ENCODE measurements at places on chromosomes 5 and 9.

GRCh38 chr9:38386319-38386895 is 6.1 kb upstream of the ALDH1B1 start:
- DNase-seq = no peak

GRCh38 chr5:39505363-39505762 is 80.6 kb upstream of the DAB2 start:
- no peak for DNase-seq

GRCh38 chr9:124286292-124286931 is 28.7 kb downstream of the NEK6 start:
- peak; percentile 77 for DNase-seq

DNA sequence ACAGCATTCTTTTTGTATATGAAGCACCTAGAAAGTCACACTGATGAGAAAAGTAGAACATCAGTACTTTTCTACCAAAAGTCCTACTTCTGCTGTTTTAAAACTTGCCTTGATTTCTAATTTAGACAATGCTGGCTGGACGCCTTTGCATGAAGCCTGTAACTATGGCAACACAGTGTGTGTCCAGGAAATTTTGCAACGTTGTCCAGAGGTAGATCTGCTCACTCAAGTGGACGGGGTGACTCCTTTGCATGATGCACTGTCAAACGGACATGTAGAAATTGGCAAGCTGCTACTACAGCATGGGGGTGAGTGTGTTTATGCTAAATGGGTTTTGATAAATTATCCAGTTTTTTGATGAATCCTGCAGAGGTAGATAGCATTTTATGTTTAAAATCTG is 73.5 kb downstream of the SLF1 start:
- DNase-seq = no peak

DNA sequence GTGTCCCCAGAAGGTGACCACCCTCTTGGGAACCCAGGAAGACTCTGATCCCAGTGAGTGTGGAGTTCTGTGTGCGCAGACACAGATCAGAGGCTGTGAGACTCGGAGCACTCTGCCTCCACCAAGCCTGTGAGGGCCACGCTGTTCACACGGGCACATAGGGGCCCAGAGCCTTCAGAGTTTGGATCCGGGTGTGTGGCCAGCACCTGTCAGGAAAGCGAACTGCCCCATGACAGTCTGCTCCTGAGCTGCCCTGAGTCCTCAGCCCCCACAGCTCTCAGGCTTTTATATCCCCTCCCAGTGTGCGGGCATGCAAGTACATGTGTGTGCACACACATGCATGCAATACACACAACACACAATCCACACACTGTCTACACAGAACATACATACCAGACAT is 161.8 kb upstream of the IRX2 start:
- no peak for DNase-seq

DNA sequence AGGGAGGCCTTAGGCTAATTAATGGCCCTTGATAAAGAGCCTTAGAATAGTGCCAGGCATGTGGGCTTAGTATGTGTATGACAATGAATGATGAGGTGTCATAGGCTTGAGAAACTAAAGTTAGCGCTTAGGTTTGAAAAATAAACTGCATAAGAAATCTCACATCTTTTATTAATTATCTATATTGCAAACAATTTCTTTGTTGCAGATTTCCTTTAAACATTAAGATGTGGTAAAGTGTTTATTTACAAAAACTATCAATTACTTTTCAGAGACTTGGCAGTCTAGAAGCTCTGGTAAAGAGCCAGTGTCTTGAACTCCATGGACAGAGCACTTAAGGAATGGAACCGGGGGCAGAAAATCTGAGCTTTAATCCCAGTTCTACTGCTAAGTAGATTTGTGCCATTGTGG is 23.1 kb downstream of the MAP1B start:
- DNase-seq = no peak

DNA sequence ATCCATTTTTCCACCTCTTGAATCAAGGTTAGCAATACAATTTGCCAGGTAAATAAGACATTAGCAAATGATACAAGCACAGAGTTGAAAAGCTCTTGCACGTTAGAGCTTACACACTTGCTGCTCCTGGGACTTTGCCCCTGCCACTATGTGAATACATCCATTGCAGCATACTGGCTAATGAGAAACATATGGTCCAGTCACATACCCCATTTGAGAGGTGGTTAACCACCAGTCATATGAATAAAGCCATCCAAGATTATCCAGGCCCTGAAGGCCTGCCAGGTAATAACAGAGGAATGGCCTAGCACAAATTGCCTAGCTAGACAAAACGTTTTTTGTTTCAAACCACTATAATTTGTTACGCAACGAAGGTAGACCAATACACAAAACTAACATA is 45.8 kb upstream of the FTMT start:
- DNase-seq = no peak

DNA sequence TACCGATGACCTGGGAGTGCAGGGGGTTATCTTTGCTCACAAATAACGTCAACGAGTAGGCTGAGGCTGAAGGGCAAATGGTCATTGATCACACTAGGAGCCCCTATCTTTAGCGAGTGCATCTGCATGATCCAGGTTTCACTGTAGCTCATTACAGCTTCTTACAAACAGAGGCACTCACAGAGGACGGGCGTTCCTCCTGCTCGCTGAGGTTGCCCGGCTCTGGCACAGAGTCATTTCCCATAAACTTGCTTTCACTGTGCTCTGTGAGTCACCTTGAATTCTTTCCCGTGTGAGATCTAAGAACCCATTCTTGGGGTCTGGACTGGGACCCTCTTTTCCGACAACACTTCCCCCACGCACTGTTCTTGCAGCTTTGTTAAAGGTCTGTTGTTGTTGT is 1.9 kb upstream of the PAEP start:
- DNase-seq = no peak

- no peak for DNase-seq
These were observed 204.5 kb downstream of the FBXL7 start for GRCh38 chr5:15704397-15704947.

DNA sequence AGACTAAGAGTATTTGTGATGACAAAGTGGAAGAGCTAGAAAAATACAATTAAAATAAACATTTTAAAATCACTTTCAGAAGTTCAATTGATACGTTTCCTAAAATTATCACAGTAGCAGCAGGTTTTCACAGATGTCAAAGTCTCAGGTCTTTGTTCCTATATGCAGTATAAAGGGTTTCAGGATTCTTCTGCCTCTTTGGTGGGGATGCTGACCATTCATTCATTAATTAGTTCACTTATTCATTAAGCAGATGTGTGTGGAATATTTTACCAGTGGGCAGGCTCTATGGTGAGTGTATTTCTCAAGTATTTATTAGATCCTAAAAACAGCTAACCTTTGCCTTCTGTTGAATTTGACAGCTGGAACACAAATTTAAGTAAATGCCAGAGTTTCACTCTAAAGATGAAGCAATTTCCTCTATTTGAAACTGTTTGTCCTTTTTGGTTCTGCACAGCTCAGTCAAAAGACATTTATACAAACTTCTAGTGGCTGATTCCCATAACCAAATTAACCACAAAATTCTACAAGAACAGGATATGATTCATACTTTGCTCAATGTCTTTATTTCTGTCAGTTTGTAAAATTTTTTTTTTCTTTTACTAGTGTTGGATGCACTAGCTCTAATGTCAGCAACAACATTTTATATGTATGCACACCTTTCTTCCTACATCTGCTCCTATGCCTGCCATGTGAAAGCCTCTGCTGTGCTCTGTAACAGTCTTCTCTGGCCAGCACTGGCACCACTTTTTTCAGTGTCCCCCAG is 75.9 kb upstream of the PRR16 start:
- no peak for DNase-seq

- DNase-seq = no peak
These were observed 460.2 kb downstream of the GADD45G start for GRCh38 chr9:90064971-90065370.

GRCh38 chr5:149800633-149801032 is 70.5 kb downstream of the PPARGC1B start:
- no peak for DNase-seq

- DNase-seq = no peak
These were observed 48.4 kb downstream of the CCDC125 start for GRCh38 chr5:69284203-69284602.

GRCh38 chr5:181248277-181248676 is 4.6 kb upstream of the RACK1 start:
- no peak for DNase-seq

GRCh38 chr5:104171958-104172690 is 609.5 kb upstream of the NUDT12 start:
- DNase-seq = no peak

DNA sequence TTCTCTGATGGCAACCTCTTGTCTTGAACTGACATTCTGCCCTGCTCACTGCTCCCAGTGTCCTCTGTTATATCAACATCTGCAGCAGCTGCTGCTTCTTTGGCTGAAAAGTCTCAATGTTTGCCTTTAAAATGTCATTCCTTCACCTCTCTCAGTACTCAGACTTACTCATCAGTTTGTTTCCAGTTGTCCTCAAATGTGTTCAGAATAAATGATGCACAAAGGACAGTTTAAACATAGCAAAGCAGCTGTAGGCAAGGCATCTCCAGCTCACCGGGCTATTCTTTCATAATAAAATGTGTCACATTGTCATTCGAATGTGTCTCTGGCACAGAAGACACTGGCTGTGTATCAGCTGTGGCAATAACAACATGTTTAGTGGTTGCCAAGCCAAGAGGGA is 590.9 kb upstream of the ZNF608 start:
- DNase-seq = no peak

GRCh38 chr5:10491673-10492026 is 50.0 kb downstream of the ROPN1L start:
- DNase-seq = no peak

- DNase-seq = no peak
These were observed 183.3 kb upstream of the PIK3R1 start for GRCh38 chr5:68032216-68032762.

GRCh38 chr5:103587185-103587748 is 24.7 kb upstream of the NUDT12 start:
- DNase-seq = no peak

- DNase-seq = no peak
These were observed 828 bp downstream of the NPR2 start for GRCh38 chr9:35792024-35792813.

GRCh38 chr9:133876144-133876543 is 116.0 kb downstream of the VAV2 start:
- DNase-seq = no peak

DNA sequence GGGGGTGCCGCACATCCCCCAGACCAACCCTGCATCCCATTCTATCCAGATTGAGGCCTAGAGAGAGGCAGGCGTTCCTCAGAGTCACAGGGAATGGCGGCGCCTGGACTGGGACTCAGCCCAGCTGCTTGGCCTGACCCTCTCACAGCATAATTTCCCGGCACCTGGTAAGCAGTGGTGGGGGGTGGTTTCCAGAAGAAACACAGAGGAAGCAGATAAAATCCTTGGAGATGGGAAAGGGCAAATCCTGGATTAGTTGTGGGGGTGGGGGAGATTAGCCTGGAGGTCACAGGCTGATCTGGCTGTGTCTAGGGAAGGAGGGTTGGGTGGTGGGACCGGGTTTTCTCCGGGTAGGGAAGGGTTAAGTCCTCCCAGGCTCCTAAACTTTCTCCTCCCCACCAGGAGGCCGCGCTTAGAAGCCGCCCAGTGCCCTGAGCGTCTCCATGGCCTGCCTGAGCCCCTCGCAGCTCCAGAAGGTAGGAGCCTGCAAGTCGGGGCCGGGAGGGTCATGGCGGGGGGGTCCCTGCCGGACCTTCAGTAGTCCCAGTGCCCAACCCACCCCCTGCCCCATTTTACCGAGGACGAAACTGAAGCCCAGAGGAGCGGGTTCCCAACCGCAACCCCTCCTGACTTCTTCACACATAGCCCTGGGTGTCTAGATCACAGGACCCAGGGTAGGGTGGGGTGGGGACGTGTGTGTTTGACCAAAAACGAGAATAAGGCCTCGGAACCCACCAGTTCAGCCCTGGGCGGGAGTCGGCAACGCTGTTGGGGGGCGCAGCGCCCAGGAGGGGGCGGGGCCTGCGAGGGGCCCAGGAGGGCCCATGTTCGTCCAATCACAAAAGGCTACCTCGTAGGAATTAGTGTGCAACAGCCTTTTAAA is 1.3 kb downstream of the PHYHD1 start:
- peak; percentile 18 for DNase-seq

GRCh38 chr9:98870782-98871557 is 63.5 kb downstream of the GALNT12 start:
- DNase-seq = no peak

DNA sequence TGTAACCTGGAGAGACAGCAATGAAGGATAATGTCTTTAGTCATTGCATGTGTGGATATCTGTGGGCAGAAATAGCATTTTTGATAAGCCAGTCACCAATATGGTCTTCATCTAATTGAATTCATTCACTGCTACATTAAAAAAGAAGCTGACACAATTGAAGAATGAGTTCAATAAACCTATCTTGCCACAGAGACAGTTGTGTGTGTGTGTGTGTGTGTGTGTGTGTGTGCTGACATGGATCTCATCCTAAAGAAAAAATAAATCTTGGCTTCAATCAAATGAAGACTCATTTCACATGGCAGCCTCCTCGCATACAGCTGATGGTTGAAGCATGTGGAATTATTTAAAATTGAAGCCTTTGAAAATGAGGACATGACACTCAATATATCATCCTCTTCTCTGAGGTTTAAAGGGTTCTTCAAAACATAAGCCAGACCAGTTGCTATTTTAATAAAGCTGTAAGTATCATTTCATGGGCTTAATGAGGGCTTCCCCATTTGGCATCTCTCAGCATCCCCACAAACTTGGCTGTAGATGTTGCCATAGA is 118.5 kb upstream of the PTPN3 start:
- no peak for DNase-seq

DNA sequence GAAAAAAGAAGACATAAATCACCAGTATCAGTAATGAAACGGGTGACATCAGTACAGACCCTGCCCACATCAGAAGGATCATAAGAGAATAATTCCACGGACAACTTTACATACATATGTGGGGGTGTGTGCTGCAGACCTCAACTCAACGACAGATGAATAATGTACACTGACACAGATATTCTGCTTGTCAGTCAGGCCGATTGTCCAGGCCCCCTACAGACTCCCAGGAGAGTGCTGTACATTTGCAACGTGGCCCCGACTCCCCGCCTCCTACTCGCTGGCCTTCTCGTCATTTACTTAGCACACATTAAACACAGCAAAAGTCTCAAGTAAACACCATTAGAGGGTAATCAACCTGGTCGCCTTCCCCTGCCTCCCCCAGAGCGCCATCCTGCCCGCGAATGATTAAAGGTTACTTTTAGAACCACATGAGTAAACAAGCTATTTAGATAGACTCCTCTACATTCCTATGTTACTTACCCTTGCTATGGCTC is 3.5 kb upstream of the TMED9 start:
- no peak for DNase-seq

GRCh38 chr5:36073595-36074216 is 7.0 kb upstream of the UGT3A2 start:
- no peak for DNase-seq

- DNase-seq = no peak
These were observed 9.9 kb downstream of the PAPPA start for GRCh38 chr9:116163293-116164055.

GRCh38 chr9:28951945-28952344 is 1378.7 kb upstream of the C9orf72 start:
- no peak for DNase-seq

- no peak for DNase-seq
These were observed 133.3 kb upstream of the DPYSL3 start for GRCh38 chr5:147643142-147643541.

Measured in stimulated activated CD4-positive, alpha-beta T cell treated with anti-CD3 and anti-CD28 coated beads, Interleukin-15, amount 100 ng/mL, for 24 hours (primary cell).